ENCODE measurements at places on chromosomes 2 and 18.

DNA sequence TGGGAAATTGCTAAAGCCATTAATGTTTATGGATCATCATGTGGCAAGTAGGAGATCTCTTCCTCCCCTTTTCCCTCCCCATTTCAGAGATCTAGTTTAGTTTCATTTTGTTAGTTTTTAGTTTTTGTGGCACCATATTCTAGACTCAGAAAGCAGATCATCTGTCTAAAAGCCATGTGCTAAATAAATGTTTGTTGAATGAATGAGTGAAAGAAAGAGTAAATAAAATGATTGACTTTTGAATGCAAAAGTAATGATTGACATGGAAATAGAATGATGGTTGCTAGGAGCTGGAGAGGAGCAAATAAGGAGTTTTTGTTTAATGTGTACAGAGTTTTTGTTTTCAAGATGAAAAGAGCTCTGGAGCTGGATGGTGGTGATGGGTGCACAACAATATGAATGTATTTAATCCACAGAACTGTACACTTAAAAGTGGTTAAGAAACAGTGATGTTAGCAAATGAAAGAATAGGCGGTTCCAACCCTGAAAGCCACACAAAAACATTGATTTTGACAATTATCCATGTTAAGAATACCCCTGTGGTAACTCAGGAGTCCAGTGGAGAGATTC is 23.6 kb downstream of the TMEM178A start:
- DNase-seq, result no peak

- no peak for DNase-seq
These were observed 53.5 kb downstream of the RASGRP3 start for GRCh38 chr2:33529771-33530481.

DNA sequence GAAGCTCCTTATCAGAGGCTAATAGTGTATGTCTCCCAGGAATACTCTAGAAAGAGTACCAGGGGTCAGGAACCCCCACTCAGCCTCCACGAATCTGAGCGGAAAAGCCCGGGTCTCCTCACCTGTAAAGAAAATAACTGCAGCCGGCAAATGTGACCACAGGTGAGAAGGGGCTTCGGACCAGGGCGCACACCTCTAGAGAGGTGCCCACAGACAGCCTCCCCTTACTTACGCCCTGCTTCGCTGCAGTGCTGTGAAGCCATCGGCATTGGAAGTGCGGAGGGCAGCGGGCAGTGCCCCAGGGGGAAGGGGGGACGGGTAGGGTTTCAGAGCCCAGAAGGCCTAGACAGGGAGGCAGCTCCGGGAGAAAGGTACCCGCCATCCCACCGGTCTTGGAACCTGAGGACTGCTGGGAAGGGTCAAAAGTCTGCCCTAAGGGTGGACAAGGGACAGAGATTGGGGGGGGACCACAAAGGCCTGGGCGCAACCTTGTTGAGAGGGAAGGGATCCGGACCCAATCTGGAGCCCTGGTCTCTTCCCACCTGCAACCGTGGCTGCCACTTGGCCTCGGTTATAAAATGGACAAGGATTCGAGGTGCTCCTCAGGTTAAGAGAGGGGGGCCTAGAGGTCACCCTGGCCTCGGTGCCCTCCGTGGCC is 642 bp upstream of the STEAP3 start:
- no peak for DNase-seq

DNA sequence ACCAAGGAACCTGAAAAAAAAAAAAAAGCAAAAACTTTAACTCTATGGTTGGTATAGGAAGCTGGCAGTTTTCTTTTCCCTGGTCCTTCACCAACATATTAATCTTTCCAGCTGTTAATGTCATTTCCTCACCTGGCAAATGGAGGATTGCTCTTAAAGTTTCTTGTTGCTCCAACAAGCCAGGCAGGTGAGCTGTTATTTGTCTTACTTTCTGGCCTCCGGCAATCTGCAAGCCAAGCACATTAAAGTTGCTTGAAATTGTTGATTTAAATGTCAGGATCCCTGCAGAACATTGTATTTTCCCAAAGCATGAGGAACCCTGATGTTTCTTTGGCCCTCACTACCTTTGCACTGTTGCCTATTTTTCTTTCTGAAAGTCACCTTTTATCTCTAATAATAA is 664.9 kb downstream of the METTL4 start:
- DNase-seq, result no peak

DNA sequence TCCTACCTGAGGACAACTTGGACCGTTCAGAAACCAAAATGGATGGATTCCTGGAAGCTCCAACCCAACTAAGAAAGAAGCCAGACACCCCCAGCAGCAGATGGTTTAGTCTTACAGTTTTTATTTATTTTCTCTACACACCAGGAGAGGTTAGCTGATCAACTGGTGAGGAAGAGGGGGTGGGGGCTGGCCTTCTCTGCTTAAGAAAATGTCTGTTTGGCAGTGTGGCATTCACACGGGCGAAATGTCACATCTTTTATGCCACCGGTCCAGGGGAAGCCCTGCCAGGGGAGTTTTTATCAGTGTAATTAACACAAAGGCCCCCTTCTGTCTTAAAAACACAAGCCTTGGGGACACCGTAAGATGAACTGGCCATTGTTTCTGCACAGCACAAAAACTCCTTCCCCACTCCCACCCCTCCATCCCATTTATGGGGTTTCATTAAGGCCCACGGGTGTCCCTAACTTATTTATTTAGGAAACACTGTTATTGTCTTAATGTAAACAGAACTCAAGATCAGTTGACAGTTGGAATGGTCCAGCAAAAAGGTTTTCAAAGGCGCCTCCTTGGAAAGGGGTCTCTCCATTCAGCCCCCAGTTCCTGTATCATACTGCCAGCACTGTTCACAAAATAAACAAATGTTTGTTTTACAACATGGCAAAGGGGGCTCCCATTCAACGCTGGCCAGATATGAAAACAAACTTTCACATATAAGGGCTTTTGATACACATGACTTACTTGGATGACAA is 217.0 kb downstream of the C1D start:
- DNase-seq, result no peak

DNA sequence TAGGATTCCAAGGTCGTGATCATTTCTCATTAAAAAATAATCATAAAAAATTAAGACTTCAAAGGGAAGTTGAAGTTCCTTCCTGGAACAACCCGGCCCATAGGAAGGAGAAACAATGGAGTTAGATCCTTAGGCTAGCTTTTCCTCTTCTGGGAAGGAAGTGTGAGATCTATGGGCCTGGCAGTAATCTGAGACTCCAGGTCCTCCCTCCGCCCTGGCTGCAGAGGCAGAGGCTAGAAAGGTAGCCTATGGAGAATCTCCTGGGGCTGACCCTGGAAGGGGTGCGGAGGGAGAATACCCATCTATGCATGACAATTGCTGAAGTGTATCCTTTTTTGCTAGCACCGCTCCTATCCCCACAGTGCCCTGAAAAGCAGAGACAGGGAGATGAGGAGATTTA is 37.9 kb downstream of the TRIB2 start:
- no peak for DNase-seq

DNA sequence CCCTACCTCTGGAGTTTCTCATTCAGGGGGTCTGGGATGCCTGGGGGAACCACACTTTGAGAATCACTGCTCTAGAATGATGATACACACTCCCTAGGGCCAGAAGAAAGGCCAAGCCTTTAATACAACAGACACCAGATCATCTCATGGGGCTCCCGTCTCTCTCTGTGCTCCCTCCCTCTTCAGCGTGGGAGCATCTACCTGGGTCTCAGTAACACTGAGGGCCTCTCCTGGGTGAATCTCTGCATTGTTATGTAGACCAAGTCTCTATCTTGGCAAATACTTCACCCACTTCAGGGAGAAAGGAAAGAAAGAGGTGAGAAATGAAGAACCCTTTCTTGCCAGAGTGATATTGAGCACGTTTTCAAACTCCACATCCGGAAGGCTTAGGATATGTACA is 146.8 kb upstream of the MSH6 start:
- DNase-seq, result no peak

DNA sequence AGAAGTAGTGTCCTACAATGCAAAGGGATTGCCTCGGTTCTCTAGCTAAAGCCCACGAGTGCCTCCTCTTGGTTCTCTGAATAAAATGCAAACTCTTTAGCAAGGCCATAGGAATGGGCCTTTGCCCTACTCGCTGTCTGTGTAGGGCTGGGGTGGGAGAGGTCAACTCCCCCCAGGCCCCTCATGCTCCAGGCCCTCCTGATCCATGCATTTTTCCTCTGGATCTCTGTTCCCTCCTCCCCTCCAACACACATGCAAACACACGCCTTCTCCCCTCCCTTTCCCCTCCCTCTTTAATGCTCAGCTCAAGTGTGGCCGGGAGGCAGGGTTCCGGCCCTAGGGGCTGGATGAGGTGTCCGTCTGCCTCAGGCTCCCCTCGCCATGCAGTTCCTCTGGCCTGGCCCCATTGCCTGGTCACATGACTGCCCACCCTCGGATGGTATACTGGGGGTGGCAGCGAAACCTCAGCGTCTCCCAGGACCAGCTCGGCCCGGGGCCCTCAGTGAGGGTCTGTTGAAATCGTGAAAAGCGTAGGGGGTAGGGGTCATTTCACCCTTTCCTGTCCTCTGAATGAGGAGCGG is 14.9 kb upstream of the KLF11 start:
- DNase-seq, result no peak

DNA sequence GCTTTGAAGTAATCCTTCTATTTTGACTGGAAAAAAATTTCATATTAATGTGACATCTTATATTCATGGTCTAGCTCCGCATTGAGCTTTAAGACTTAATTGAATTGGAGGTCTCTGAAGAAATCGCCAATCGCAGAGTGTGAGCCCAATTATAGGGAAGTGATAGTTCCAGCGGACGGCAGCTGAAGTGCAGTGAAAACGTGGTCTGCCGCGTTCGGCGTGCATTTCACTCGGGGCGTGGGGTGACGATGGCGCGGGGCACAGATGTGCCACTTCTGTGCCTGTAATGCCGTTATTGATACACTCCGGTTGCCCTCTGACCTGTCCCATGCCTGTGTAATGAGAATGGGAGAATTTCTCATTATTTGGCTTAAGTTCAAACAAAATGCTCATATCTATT is 106.7 kb downstream of the TSHZ1 start:
- no peak for DNase-seq

DNA sequence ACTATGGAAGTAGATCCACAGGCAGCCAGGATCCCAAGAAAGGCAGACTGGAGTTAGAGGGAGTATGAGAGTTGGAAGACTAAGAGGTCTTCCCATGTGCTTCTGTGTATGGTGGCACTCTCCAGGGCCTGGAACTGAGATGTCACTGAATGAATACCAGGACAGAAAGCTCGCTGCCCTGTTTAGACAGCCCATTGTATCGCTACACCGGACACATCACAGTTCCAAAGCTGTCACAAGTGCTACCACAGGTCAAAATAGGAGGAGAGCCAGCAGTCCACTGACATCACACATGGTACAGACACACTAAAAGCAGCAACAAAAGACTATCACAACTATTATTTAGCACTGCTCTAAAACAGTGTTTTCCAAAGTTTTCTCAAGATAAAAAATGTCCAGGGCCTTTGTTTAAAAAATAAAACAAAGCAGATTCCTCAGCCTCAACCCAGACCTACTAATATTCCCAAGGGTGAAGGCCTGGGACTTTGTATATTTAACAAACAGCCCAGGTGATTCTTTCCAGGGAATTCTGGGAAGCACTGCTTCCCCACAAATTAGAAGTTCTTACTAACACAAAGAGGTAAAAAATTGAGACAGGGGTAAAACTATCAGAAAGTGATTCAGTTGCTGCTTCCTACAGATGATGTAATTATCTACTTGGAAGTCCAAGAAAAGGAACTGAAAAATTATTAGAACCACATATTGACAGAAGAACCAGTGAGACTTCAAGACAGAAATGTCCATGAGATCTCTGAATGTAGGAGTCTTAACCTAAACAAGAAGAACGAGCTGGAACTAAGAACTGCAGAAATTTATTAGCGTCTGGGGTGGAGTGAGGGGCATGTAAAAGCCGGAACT is 116.0 kb downstream of the DTNB start:
- DNase-seq, result no peak

DNA sequence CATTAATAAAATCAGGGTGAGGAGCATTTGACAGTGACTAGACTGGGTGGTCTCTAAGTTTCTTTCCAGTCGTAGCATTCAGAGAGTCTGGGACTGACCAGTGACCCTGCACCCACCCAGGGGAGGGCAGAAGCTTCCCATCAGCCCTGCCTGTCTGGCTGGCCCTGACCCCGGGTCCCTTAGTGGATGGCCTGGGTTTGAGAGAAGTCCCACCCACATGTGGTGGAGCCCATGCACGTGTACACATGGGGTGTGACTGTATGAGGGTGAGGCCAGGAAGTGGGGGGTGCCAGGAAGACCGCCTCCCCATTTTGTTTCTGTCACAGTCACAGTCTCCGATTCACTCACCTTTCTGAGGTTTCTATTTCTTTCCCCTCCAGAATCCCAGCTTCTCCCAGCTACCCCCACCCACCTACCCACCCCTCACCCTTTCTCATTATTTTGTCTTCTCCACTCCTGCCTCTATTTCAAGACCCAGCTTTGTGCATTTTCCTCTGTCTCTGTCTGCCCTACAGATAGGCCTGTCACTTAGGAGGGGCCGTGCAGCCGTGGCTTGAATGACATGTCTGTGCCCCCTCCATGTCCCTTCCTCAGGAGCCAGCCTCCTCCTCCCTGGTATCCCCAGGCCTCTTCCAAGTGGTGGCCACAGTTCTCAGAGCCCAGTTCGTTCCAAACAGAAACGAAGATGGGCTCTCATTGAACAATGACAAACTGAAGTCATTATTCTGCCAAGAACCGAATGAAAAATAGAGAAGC is 13.6 kb downstream of the CIB4 start:
- DNase-seq, result no peak

DNA sequence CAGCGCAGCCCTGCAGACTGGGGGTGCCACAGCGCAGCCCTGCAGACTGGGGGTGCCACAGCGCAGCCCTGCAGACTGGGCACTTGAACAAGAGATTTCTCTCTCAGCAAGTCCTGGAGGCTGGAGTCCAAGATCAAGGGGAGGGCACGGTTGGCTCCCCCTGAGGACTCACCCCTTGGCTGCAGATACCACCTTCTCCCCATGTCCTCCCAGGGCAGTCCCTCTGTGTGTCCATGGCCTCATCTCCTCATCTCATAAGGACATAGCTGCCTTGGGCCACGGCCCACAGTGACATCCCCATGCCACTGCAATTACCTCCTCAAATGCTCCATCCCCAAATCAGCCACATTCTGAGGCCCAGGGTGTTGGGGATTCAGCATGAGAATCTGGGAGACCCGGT is 98.2 kb downstream of the TPO start:
- no peak for DNase-seq

DNA sequence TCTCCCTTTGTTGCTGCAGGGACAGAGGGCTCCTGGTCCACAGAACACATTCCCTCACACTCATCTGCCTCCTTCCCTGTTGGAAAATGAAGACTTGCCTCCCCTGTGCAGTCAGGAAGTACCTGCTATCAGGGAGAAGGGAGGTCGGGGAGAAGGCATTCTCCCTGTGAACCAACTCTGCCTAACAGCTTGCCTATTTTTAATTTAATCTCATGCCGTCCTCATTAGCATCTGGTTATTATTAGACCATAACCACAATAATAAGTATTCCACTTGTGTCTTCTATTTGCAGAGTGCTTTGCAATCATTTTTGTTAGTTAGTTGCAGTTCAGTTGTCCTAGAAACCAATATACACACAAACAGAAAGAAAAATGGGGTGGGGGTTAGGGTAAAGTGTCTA is 232.6 kb upstream of the SKOR2 start:
- DNase-seq, result no peak

GRCh38 chr2:10983711-10984110 is 72.0 kb downstream of the KCNF1 start:
- no peak for DNase-seq

GRCh38 chr18:44898498-44898897 is 217.8 kb downstream of the SETBP1 start:
- DNase-seq, result no peak

Measured in activated CD4-positive, alpha-beta T cell treated with anti-CD3 and anti-CD28 coated beads for 4 hours (primary cell).